ENCODE measurements at places on chromosomes 16 and 17.

- DNase-seq: no peak
Observed at GRCh38 chr16:17668386-17668785, 197.6 kb upstream of the XYLT1 start.

GRCh38 chr17:38917259-38917658 is 8.2 kb upstream of the LASP1NB start:
- DNase-seq: no peak

- DNase-seq: no peak
Observed at GRCh38 chr17:4293572-4293971, 29.8 kb upstream of the ANKFY1 start.

GRCh38 chr17:82474223-82475010 is 15.9 kb downstream of the NARF start:
- DNase-seq: no peak

- DNase-seq: no peak
Observed at GRCh38 chr16:56005958-56006357, 130.8 kb upstream of the CES5A start.

Measured in suppressor macrophage (primary cell).